ENCODE measurements at places on chromosomes 2 and 18.

- no peak for DNase-seq
Observed at GRCh38 chr18:36309436-36310391, 12.2 kb downstream of the FHOD3 start.

GRCh38 chr2:6958616-6959235 lies 41.5 kb downstream of the RNF144A start:
- no peak for DNase-seq

DNA sequence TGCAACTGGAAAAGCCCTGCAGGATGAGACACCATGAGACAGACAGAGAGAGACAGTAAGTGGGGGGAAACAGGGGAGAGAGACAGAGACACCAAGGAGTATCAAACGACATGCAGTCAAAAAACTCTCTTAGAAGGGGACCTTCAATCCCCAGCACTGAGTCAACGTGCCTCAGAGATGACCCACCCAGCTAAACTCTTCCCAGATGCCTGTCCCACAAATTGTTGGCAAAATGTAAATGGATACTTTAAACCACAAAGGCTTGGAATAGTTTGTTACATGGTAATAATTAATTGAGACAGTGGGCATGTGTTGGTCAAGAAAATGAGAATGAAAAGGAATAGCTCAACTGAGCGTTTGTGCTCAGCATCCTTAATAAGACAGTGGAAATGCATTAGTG lies 98.3 kb downstream of the GRB14 start:
- DNase-seq, result no peak

DNA sequence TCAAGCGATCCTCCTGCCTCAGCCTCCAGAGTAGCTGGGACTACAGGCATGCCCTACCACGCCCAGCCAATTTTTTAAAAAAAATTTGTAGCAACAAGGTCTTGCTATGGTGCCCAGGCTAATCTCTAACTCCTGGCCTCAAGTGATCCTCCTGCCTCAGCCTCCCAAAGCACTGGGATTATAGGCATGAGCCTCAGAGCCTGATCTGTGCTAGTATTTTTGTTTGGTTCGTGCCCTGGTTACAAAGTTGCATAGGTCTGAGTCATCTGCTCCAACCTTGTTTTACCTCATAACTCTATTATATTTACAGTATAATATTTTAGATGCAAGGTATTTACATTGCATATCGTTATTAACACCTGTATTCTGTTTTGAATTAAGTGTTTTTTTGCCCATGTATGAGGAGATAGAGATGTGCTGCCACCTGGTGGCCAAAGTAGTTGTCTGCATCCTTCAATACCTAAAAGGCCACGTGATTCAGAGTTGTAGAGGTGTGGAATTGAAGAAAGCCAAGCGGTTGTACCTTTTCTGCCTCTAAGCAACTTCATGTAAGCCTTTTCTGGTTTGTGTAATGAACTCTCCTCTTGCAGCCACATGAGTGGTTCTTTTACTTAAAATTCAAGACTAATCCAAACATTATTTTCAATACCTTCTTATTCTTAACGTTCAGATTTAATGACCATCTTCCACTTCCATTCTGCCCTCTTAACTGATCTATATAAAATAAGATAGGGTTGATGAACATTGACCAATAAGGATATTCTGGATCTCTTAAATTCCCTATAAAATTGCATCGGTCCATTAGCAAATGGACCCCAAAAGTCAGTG lies 19.9 kb upstream of the CABYR start:
- peak; percentile 48 for DNase-seq

- DNase-seq, result no peak
Observed at GRCh38 chr18:79480171-79481045, 84.7 kb downstream of the NFATC1 start.

DNA sequence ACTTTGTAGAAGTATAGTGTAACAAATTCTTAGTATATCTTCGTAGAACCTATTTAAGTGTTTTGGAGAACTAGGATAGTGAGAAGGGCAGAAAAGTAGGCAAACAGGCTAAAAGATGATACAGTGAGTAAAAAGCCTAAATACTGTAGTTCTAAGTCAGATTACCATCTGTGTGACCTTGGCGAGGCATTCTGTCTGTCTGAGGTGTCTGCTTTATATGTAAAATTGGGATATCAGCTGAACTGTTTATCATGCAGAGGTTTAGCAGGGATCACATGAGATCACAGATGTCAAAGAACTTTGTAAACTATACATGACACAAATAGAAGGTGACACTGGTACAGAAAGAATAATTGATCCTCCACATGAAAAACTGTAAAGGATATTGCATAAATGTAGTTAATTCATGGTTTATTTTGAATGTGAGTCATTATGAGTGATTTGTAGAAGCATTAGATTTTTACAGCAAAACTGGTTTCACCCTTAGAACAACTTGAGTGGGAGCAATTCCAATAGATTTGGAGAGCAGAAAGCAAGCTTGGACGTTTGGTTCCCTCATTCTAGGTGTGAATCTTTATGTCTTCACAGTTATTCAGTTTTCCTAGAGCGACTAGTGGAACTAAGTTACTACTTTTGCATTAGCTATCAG lies 41.9 kb downstream of the TAF1B start:
- no peak for DNase-seq

- DNase-seq, result peak; percentile 9
Observed at GRCh38 chr2:138827426-138828054, 47.4 kb upstream of the NXPH2 start.

DNA sequence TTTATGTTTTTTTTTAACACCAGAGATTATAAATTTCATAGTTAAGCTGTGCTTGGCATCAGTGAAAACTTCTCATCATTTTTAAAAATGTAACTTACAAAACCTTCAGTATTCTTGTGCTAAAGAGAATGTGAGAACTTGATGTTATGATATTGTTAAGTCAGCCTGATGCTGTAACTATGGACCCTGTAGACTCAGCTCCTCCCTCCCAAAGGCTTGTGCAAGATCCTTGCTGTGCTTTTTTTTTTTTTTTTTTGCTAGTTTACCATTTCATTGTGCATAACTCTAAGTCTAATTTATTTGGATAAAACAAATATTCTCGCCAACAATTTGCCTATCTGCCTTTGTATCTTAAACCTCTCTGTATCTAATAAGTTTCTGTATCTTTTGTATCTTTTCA lies 12.9 kb upstream of the TFPI start:
- no peak for DNase-seq

DNA sequence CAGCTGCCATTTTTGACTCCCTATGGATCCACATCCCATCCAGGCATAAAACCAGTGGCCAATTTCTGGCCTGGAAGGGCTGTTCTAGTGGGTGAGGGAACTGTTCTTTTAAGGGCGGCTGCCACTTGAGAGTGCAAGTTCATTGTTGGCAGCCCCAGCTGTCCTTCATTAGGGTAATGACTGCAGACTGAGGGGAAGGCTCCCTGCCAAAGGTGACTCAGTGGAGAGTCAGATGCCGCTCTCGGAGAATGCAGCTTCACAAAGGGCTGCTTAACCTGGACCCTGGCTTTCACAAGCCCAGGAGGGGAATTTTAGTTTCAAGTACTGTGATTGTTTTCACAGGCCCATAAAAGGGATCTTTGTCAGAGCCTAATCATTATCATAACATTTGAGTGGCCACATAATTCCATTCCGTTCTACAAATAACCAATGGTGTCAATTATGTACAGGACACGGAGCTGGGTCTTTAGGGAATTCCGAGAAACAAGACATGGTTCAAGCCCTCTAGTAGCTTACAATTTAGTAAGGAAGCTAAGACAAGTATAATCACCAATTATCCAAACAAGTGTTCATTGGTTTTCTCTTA lies 235.7 kb downstream of the CDCA7 start:
- DNase-seq, result no peak

DNA sequence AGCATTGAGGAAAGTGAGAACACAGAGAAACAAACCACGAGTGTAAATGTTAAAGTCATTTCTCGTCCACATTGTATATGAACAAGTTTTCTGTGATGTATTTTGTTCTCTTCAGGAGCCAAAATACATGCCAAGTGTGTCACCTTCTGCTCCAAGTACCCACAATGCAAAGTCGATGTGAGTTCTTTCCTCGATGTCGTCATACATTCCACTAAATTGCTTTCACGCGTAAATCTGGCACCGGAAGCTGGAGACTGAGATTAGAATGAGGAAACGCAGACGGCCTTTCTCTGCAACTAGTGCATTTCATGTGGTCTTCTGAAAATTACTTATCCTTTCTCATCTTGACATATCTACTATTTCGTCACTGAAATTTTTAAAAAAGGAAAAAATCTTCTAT lies 118.5 kb upstream of the SALL3 start:
- DNase-seq, result no peak

GRCh38 chr2:129276978-129277584 lies 702.4 kb upstream of the RAB6C start:
- no peak for DNase-seq

GRCh38 chr2:65033178-65033577 lies 23.0 kb upstream of the CEP68 start:
- DNase-seq, result no peak

GRCh38 chr18:70197844-70198243 lies 7.6 kb downstream of the RTTN start:
- DNase-seq, result no peak

GRCh38 chr18:45202061-45202460 lies 413.2 kb upstream of the SLC14A2 start:
- DNase-seq, result no peak

DNA sequence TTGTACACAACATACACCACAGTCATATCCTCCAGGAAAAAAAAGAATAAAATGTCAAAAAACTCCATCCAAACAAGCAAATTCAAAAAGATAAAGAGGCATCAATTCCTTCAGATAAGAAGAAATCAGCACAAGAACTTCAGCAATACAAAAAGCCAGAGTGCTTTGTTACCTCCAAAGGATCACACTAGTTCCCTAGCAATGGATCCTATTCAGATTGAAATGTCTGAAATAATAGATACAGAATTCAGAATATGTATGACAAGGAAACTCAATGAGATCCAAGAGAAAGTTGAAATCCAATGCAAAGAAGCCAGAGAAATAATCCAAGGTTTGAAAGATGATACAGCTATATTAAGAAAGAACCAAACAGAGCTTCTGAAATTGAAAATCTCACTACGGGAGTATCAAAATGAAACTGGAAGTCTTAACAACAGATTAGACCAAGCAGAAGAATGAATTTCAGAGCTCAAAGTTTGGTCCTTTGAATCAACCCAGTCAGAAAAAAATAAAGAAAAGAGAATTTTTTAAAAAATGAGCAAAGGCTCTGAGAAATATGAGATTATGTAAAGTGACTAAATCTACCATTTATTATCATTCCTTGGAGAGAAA lies 80.6 kb downstream of the TRABD2A start:
- no peak for DNase-seq

DNA sequence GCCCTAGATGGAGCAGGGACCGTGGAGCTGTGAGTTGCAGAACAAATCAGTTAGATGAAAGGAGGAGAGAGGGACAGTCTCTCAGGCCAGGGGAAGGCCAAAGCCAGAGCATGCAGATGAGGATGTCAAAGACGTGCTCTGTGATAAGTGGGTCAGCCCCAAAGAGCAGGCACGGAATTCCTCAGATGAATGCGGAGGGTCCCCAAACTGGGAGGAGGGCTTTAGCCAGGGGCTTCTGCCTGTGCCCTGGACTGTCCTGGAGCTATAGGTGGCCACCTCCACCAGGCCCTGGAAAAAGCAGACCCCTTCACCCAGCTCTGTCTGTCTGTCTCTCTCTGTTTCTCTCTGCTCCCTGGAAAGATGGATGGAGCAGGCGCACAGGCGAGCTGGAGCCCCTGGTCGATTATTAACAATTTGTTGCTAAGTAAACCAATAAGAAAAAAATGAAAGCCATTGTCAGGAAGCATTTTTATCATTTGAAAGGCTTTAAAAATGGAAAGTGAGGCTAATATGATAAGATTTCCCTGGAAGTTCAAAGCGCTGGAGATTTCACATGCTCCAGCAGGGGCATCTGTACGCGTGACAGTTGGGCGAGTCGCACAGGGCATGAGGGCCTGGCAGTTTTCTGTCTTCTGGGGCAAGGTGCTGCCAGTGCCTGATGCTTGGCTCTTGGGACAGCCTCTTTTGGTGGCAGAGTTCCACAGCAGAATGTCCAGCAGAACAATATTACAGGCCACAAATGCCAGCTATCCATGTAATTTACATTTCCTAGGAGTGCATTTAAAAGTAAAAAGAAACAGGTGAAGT lies 241.0 kb downstream of the GLI2 start:
- DNase-seq, result no peak

DNA sequence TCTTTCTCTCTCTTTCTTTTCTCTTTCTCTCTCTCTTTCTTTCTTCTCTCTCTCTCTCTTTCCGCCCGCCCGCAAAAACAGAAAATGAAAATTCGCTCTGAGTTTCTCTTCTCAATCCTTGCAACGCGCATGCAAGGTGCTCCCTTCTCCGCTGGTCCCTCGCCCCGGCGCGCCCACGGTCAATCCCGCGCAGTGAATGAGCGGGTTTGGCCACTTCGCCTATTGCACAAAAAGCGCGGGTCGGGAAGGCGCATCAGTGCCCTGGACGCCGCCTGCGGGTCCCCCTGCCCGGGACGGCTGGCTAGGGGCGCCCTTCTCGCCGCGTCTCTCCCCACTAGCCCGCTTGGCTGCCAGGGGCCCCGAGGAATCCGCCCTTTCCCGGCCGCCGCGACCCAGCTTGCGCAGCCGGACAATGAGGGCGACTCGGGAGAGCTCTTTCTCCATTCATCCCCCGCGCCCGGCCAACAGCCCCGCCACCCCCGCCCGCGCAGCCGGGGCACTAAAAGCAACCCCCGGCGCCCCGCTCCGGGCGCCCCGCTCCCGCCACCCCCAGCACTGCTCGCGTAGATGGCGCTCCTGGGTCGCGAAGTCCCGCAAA lies 706 bp downstream of the LAMA1 start:
- DNase-seq, result no peak

GRCh38 chr2:186515376-186515775 lies 29.3 kb downstream of the ZC3H15 start:
- no peak for DNase-seq

GRCh38 chr18:31633392-31634330 lies 42.0 kb downstream of the TTR start:
- no peak for DNase-seq

DNA sequence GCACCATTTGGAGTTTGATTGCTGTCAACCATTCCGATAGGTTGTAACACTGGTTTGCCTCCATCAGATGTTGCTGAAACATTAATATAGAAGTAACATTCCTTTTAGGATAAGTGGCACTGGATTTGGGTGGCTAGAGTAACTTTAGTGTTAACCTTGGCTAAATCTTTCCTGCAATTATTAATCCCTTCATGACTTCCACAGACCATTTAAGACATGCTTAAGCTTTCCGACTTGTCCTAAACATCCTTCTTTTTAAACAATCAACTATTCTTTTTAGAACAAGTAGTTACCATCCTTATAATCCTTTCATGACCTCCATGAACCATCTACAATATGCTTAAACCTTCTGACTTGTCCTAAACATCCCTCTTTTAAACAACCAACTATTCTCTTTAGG lies 465.5 kb downstream of the DCDC2C start:
- no peak for DNase-seq

- DNase-seq, result no peak
Observed at GRCh38 chr2:195758846-195759245, 101.8 kb downstream of the SLC39A10 start.
